ENCODE measurements at places on chromosomes 6 and 20. TPM values are rescaled to one million over a fixed set of nuclear protein-coding genes. Genes with fewer than 3 reads are reported as not detected.

The KIFC1 gene
- total RNA-seq = 94.3 TPM

DNA sequence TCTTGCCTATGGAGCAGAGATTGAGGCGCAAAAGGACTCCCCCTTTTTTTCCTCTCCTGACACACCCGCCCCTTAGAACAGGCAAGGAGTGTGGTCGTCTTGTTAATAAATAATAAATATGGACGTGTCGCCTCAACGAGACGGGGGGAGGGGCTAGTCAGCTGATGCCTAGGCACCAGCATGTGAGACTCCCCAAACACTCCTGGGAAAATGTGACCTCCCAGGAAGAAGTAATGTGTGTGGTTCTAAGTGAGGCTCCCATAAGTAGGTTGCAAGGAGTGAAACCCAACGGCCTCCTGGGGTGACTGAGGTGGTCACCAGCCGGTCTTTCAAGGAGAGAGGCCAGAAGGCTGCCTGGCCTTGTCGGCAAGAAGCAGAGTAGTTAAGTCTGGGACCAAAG is 1.1 kb upstream of the FAXC start:
- no peak overlapping the region for H3K27ac ChIP-seq
- no peaks in the 10 kb centered on the region for H3K36me3 ChIP-seq
- peaks cover 18% of the 10 kb centered on the region for H3K27me3 ChIP-seq
- H3K4me3 ChIP-seq = peak overlapping the region; percentile 84

The SCUBE3 gene
- total RNA-seq = 0.81 TPM

- no peaks in the 10 kb centered on the region for H3K36me3 ChIP-seq
- no peak for DNase-seq
- no peaks in the 10 kb centered on the region for H3K4me1 ChIP-seq
- no peaks in the 10 kb centered on the region for H3K27me3 ChIP-seq
- no peak overlapping the region for H3K27ac ChIP-seq
- no peak overlapping the region for H3K4me3 ChIP-seq
Observed at GRCh38 chr6:102832021-102832420, 1438.5 kb downstream of the GRIK2 start.

The NNAT gene
- total RNA-seq = 27.3 TPM

DNA sequence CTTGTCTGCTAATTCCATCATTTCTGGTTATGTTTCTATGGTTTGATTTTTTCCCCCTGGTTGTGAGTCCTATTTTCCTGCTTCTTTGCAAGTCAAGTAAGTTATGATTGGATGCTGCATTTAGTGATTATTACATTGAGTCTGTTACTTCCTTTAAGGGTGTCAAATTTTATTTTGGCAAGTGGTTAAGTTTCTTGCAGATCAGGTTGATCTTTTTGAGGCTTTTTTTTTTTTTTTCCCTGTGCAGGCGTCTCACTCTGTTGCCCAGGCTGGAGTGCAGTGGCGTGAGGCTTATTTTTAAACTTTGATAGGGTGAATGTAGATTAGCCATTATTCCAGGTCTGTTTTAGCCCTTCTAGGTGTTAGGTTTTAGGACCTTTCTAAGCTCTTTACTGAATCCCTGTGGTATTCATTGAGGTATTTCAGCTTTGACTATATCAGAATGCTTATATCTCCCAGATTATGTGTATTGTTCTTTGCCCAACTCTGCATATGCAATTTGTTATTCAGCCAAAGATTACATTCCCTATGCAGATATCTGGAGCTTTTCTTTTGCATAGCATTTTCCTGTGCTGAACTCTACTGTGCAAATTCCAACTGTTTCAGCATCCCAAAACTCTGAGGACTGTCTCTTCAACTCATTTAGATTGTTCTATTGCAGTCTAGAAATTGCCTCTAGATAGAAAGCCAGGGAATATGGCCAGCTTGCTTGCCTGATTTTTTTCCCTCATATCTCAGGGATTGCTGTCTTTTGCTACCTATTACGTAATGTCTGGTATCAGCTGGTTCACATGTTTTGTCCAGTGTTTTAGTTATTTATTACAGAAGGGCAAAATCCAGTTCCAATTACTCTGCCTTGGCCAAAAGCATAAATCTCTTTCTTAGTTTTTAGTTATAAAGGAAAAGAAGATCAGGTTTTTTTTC is 113.3 kb downstream of the AFG1L start:
- H3K27me3 ChIP-seq = no peaks in the 10 kb centered on the region
- no peak for DNase-seq
- no peak overlapping the region for H3K4me3 ChIP-seq
- H3K27ac ChIP-seq = no peak overlapping the region

- no peak overlapping the region for H3K4me3 ChIP-seq
- peaks cover 18% of the 10 kb centered on the region for H3K36me3 ChIP-seq
- peaks cover 12% of the 10 kb centered on the region for H3K4me1 ChIP-seq
- no peak overlapping the region for H3K27ac ChIP-seq
- no peak for DNase-seq
Observed at GRCh38 chr20:32240205-32240604, 32.5 kb downstream of the POFUT1 start.

DNA sequence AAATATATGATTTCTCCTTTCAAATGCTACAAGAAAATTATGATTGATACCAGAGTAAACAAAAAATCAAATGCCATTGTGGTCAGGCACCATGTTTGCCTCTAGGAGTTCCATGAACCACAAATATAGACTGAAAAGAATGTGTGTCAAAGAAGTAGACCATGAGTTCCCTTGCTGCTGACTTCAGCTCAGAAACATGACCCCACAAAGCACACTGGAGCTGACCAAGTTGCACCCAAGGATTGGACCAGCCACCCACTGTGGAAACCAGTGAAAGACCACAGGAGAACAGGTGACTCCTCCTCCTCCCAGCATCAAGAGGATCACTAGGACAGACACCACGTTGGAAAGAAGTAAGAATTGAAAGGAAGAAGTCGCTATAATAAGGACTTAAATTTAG is 90.8 kb upstream of the TENT5A start:
- peaks cover 3% of the 10 kb centered on the region for H3K4me1 ChIP-seq
- H3K36me3 ChIP-seq = no peaks in the 10 kb centered on the region
- no peak overlapping the region for H3K27ac ChIP-seq
- DNase-seq = no peak
- H3K27me3 ChIP-seq = no peaks in the 10 kb centered on the region
- no peak overlapping the region for H3K4me3 ChIP-seq

GRCh38 chr6:46832816-46833215 is 39.6 kb downstream of the MEP1A start:
- no peaks in the 10 kb centered on the region for H3K4me1 ChIP-seq
- DNase-seq = no peak
- H3K36me3 ChIP-seq = no peaks in the 10 kb centered on the region
- H3K27me3 ChIP-seq = no peaks in the 10 kb centered on the region
- no peak overlapping the region for H3K4me3 ChIP-seq

- no peak overlapping the region for H3K4me3 ChIP-seq
- no peak overlapping the region for H3K27ac ChIP-seq
- H3K27me3 ChIP-seq = no peaks in the 10 kb centered on the region
- DNase-seq = no peak
- no peaks in the 10 kb centered on the region for H3K4me1 ChIP-seq
- H3K36me3 ChIP-seq = no peaks in the 10 kb centered on the region
Observed at GRCh38 chr20:42740226-42740870, 449.4 kb downstream of the PTPRT start.

- H3K36me3 ChIP-seq = no peaks in the 10 kb centered on the region
- H3K4me3 ChIP-seq = no peak overlapping the region
- no peak for DNase-seq
- no peak overlapping the region for H3K27ac ChIP-seq
- H3K4me1 ChIP-seq = no peaks in the 10 kb centered on the region
Observed at GRCh38 chr6:28600245-28600644, 74.6 kb downstream of the GPX5 start.

DNA sequence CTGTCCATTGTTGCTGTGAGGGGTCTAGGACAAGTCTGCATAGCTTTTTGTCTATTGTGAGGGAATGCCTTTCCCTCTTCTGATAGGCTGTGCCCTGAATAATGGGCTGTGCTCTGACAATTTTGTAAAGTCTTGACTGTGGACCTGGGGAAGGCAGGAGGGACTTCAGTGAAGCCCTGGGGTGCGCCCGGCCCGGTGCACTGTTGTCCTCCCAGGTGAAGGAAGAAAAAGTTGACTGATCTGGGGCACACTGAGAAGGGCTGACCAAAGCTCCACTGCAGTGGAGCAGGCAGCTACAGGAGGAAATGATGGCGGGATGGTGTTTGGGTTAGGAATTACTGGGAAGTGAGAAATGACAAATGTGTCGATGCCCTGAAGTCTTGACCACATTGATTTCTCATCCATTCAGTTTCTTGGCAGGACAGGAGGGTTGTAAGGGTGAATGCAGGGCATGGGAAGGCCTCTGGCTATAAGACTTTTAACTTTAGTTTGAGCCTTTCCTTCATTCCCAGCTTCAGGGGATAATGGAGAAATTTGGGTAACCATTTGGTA is 224.0 kb upstream of the CST7 start:
- no peak overlapping the region for H3K4me3 ChIP-seq
- no peak for DNase-seq
- H3K36me3 ChIP-seq = no peaks in the 10 kb centered on the region
- no peak overlapping the region for H3K27ac ChIP-seq
- H3K4me1 ChIP-seq = peaks cover 6% of the 10 kb centered on the region

GRCh38 chr6:161355696-161356095 is 81.8 kb upstream of the AGPAT4 start:
- no peaks in the 10 kb centered on the region for H3K4me1 ChIP-seq
- no peak overlapping the region for H3K27ac ChIP-seq
- no peaks in the 10 kb centered on the region for H3K36me3 ChIP-seq
- no peak overlapping the region for H3K4me3 ChIP-seq

The BTN1A1 gene
- not detected for total RNA-seq

The SLC22A2 gene
- total RNA-seq = 0.64 TPM

DNA sequence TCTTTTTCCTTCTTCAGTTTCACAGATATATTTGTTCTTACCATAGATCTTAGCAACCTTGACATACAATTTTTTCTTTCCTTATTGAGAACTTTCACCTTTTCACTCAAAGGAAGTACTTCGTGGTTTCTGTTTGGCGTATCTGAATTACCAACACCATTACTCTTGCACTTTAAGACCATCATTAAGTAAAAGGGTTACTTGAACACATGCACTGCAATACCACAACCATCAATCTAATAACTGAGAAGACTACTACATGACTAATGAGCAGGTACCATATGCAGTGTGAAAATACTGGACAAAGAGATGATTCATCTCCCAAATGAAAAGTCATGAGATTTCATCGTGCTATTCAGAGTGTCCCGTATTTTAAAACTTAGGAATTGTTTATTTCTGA is 21.7 kb upstream of the SENP6 start:
- no peak for DNase-seq
- H3K36me3 ChIP-seq = no peaks in the 10 kb centered on the region
- no peaks in the 10 kb centered on the region for H3K27me3 ChIP-seq
- no peak overlapping the region for H3K4me3 ChIP-seq

- no peak overlapping the region for H3K4me3 ChIP-seq
- no peak for DNase-seq
- H3K27me3 ChIP-seq = no peaks in the 10 kb centered on the region
- H3K36me3 ChIP-seq = no peaks in the 10 kb centered on the region
Observed at GRCh38 chr6:100415768-100416167, 49.0 kb downstream of the SIM1 start.

DNA sequence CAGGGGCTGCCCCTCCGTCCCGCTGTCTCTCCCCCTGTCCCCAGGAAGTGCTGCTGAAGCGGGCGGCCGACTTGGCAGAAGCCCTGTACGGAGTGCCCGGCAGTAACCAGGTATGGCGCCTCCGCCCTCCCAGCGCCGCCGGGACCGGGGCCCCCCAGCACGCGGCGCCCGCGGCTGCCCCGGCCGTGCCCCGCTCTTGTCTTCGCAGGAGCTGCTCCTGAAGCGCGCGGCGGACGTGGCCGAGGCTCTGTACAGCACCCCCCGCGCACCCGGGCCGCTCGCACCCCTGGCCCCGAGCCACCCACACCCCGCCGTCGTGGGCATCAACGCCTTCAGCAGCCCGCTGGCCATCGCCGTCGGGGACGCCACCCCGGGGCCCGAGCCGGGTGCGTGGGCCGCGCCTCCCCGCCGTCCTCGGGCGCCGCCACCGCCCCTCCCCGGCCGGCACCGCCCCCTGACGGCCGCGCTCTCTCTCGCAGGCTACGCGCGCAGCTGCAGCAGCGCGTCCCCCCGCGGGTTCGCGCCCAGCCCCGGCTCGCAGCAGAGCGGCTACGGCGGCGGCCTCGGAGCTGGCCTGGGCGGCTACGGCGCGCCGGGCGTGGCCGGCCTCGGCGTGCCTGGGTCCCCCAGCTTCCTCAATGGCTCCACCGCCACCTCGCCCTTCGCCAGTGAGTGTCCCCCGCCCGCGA is 48.4 kb downstream of the CPXM1 start:
- peak overlapping the region; percentile 64 for H3K4me3 ChIP-seq
- H3K4me1 ChIP-seq = no peaks in the 10 kb centered on the region
- peaks cover 83% of the 10 kb centered on the region for H3K27me3 ChIP-seq
- H3K27ac ChIP-seq = no peak overlapping the region

- H3K27ac ChIP-seq = no peak overlapping the region
- H3K4me3 ChIP-seq = no peak overlapping the region
- no peaks in the 10 kb centered on the region for H3K4me1 ChIP-seq
Observed at GRCh38 chr6:166262743-166263515, 45.3 kb downstream of the PRR18 start.

The PPP1R3G gene
- total RNA-seq = not detected

GRCh38 chr6:52304983-52305390 is 20.4 kb upstream of the MCM3 start:
- DNase-seq = no peak
- no peaks in the 10 kb centered on the region for H3K27me3 ChIP-seq
- H3K36me3 ChIP-seq = no peaks in the 10 kb centered on the region
- H3K4me3 ChIP-seq = no peak overlapping the region
- no peaks in the 10 kb centered on the region for H3K4me1 ChIP-seq
- H3K27ac ChIP-seq = no peak overlapping the region

DNA sequence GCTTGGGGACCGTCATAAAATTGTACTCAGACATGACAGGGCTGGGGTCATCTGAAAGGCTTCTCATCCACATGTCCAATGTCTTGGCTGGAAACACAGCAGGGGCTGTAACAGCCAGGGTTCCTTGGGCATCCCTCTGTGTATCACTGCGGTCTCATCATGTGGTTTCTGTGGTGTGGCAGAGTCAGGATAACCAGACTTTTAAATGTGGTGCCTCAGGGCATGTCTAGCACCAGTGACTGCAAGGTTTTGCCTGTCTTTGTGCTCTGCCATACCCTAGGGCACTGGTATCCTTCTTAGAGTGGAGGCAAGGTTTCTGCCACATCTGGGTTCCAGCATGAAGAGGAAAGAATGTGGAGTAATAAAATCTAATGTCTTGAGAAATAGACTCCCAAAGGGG is 124.2 kb downstream of the PLEKHG1 start:
- H3K4me1 ChIP-seq = no peaks in the 10 kb centered on the region
- no peak for DNase-seq
- H3K4me3 ChIP-seq = no peak overlapping the region
- no peaks in the 10 kb centered on the region for H3K27me3 ChIP-seq
- no peaks in the 10 kb centered on the region for H3K36me3 ChIP-seq

DNA sequence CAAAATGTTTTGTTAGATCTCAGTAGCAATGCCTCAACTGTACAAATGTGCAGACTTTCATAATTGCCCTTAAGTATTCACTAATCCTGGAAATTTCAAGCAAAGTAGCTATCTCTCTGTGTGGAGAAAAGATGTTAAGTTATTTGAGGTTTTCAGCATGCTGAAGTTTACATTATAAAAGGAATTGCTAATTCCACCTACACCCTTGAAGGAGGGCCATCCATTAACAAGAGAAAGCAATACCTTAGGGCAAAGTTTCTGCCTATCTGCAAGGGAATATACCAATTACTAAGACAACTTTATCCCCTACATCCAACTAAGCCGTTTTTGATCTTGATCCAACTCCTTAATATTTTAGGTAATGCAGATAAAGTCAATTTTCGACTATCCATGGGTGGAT is 380.7 kb upstream of the BTBD3 start:
- no peak overlapping the region for H3K27ac ChIP-seq
- no peak overlapping the region for H3K4me3 ChIP-seq
- DNase-seq = no peak
- no peaks in the 10 kb centered on the region for H3K4me1 ChIP-seq
- H3K27me3 ChIP-seq = peaks cover 49% of the 10 kb centered on the region
